ENCODE measurements at places on chromosomes 1 and 21.

DNA sequence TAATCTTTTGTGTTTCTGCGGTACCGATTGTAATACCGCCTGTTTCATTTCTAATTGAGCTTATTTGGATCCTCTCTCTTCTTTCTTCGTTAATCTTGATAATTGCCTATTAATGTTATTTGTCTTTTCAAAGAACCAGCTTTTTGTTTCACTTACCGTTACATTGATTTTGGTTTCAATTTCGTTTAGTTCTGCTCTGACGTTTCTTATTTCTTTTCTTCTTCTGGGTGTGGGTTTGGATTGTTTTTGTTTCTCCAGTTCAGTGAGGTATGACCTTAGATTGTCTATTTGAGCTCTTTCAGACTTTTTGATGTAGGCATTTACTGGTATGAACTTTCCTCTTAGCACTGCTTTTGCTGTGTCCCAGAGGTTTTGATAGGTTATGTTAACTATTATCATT lies 9.4 kb downstream of the OR2M2 start:
- no peak for DNase-seq

- DNase-seq, result no peak
Measured at GRCh38 chr1:159921251-159921650, 4.1 kb downstream of the TAGLN2 start.

DNA sequence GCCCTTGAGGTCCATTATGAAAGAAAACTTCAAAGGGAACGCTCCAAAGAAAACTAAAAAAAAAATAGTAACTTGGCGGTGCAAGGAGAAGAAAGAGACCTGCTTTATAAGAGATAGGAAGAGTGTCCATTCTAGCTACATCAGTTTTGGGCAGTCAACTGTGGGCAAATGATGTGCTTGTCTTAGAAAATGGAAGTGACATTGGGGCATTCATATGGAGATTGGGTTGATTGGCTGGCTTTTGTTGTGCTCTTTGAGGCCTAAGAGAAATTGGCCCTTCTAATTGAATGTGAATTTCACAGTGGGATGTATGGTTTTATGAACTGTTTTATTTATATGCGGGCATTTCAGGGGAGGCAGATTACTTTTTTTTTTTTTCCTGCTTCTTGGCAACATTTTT lies 13.2 kb downstream of the PPP1R12B start:
- no peak for DNase-seq

GRCh38 chr1:241639623-241640148 lies 483 bp downstream of the CHML start:
- peak; percentile 12 for DNase-seq

- no peak for DNase-seq
Measured at GRCh38 chr1:225834417-225835329, 24.7 kb downstream of the EPHX1 start.

GRCh38 chr1:46687093-46687659 lies 15.5 kb downstream of the TEX38 start:
- DNase-seq, result no peak

GRCh38 chr1:227469708-227470107 lies 93.6 kb upstream of the ZNF678 start:
- DNase-seq, result no peak

DNA sequence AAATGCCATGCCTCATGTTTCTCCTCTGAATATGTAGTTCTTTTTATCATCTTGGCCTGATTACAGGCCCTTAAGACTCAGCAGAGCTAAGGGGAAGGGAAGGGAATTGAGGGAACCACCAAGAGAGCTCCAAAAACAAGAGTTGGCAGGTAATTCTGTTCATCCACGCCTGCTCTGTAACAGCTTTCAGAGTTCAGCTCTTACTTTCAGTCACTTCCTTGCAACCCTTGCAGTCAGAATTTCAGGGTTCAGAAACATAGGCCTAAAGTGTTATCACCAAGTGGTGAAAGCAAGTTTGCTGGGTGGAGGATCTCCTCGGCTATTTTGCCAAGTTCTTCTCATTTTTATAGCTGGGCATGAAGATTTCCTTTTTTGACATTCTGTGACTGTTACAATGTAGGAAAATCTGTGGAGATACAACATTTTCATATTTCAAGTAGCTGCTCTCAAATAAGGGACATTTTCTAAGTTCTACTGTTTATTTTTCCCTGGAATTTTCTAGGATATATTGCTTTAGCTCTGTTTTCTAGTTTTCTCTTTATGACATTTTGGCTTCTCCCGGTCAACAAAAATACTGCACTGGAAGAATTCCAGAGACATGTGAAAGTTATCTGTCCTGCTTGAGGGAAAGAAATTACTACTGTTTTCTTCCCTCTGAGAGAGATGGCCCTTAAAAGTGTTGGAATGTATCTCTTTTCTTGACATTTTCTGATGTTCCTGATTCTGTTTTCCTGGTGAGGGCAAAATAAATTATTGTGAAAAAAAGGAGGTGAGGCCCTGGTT lies 251.8 kb upstream of the ST6GALNAC5 start:
- DNase-seq, result no peak

Measured in stimulated activated CD4-positive, alpha-beta T cell treated with anti-CD3 and anti-CD28 coated beads, TNF-alpha, amount 100 ng/mL, for 4 hours (primary cell).